OCI-LY7 (cell line): ENCODE measurements at places on chromosomes 1 and 21. TPM values are rescaled to one million over a fixed set of nuclear protein-coding genes. Genes with fewer than 3 reads are reported as not detected.

PI4KB gene
- 50.6 and 60.4 TPM in 2 replicates for total RNA-seq

CRYBG2 gene
- total RNA-seq, result 3.0 and 5.5 TPM in 2 replicates

HAPLN2 gene
- total RNA-seq, result 1.1 and 1.4 TPM in 2 replicates

CA14 gene
- not detected in 2 replicates for total RNA-seq

CFAP74 gene
- not detected in 2 replicates for total RNA-seq

ITGB2 gene
- total RNA-seq, result 60.8 and 78.9 TPM in 2 replicates

FHAD1 gene
- not detected in 2 replicates for total RNA-seq

RAB7B gene
- total RNA-seq, result not detected in 2 replicates

C8A gene
- total RNA-seq, result not detected in 2 replicates

SLC27A3 gene
- total RNA-seq, result 7.7 and 10.2 TPM in 2 replicates

CALML6 gene
- 2.4 and 5.1 TPM in 2 replicates for total RNA-seq

PDC gene
- total RNA-seq, result not detected in 2 replicates

FAM167B gene
- total RNA-seq, result 1.8 and 3.1 TPM in 2 replicates

MX2 gene
- total RNA-seq, result 3.5 and 4.5 TPM in 2 replicates

CATSPERE gene
- total RNA-seq, result 0.79 and 1.1 TPM in 2 replicates

LHX4 gene
- 0.06 TPM in 1 of 2 replicates, not detected in the other for total RNA-seq

TOMM40L gene
- total RNA-seq, result 16.0 and 20.1 TPM in 2 replicates

SAMD13 gene
- total RNA-seq, result 5.4 and 8.0 TPM in 2 replicates

SLC25A34 gene
- total RNA-seq, result 2.2 TPM in 2 replicates
